ENCODE measurements at places on chromosomes 5 and 9.

- no peak for DNase-seq
Measured at GRCh38 chr9:119052339-119053030, 316.8 kb downstream of the BRINP1 start.

GRCh38 chr9:135901826-135902225 lies 5.5 kb downstream of the CAMSAP1 start:
- no peak for DNase-seq

DNA sequence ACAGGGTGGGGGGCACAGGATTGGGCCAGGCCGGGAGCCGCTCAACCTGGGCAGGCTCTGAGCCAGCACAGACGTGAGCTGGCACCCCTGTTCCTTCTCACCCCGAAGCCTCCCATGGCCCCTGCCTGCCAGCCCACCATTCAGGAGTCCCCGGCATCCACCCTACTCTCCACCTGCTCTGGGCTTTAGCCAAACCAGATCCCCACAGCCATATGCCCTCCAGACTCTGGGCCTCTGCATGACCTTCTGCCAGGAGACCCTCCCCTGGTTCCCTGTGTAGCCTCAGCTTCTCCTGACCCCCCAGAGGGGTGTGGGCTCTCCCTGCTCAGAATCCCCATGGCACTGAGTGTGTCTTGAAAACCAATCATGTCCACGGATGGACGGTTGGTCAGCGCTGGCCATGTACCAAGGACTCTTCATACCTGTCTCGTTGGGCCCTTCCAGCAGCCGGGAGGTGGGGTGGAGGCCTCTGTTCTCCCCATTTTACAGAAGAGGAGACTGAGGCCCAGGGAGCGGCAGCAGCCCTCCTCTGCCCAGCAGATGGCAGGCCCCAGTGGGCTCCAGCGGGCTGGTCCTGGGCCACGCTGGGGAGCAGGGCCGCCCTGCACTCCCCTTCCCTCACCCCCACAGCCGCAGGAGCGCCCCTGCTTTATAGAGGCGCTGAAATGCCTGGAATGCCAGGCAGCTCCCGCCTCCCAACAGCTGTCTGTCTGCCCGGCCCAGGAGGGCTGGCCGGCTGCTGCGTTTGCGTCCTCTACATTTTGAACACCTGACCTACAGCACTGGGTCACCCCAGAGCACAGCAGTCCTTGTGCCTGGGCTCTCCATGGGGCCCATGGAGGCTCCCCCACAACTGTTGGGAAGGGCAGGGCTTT lies 3.5 kb upstream of the MYMK start:
- no peak for DNase-seq

DNA sequence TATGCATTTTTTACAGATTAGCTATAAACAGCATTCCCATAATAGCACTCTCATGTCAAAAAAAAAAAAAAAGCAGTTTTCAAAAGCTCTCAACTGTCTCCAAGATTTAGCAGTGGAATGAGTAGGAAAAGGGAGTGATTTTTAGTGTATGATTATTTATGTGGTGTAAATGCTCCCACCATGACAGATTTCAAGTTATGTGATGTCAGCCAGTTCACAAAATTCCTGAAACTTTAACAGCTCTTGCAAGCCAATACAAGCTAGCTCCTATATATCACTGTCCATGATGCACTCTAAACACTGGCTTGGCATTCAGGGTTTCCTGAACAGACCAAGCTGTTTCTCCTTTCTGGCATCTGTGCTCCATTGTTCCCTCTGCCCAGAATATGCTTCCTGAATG lies 7.9 kb upstream of the ANKDD1B start:
- DNase-seq = no peak

DNA sequence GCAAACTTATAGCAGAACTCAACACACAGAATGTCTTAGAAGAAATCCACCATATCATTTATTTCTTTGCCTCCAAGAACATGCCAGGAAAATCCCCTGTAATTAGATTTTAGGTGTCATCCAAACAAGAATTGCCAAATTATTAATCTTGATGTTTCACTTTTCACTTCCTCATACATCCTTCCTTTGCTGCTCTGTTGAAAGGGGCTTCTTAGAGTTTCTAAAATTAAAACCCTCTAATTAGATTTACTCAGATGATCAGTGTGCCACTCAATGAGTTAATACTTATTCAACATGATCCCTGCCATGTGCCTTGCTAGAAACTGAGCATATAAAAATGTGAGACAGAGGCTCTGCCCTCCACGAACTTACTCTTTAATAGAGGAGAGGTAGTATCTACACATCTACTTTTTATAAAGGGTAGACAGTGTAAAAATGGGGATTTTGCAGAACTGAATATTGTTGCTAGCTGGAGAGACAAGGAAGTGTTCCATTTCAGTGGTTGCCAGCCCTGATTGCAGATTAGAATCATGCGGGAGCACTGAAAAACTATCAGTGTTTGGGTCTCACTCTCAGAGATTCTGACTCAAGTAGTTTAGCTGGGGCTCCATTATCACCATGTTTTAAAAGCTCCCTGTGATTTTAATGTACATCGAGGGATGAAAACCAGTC lies 498.4 kb downstream of the TLE4 start:
- DNase-seq = no peak

GRCh38 chr5:156560002-156560401 lies 233.0 kb downstream of the SGCD start:
- no peak for DNase-seq

DNA sequence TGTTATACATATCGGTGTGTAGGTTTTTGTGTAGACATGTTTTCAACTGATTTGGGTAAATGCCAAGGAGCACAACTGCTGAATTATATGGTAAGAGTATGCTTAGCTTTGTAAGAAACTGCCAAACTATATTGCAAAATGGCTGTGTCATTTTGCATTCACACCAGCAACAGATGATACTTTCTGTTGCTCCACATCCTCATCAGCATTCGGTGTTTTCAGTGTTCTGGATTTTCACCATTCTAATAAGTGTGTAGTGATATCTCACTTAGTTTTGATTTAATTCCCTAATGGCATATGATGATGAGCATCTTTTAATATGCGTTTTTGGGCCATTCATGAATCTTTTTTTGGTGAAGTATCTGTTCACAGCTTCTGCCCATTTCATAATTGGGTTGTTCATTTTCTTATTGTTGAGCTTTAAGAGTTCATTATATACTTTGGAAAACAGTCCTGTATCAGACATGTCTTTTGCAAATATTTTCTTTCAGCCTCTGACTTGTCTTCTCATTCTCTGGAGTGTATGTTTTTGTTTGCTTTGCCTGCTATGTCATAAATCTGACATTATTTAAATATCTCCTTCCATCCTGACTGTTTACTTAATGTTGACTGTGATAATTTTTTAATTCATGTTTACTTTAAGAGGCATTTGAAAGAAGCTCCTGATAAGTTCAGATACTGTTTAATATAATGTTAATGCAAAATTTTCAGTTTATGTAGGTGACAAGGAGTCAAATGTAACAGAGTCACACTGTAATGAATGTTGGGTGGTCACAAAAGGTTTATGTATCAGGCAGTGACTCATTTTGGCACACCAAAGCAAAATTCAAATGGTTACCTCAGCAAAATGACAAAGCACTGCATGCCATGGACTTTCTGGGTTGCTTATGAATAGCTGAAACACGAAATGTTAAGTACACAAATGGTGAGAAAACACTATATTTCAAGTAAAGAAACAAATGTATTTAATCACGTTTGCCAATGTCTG lies 181.1 kb upstream of the DAB2 start:
- DNase-seq = no peak

DNA sequence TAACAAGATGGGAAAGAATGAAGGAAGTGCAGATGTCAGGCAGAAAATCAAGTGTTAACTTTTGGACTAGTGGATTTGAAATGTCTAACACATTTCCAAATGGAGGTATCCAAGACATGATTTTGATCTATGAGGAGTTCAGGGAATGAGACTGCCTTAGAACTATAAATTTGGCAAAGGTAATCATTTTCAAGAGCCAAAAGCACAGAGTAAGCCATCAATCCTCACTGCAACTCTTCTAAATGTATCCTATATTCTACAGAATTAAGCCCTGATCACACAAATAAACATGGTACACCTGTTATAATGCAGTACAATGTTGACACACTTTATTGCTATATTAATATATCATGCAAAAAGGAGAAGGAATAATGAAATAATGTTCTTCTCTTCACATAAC lies 55.6 kb downstream of the SETX start:
- no peak for DNase-seq

DNA sequence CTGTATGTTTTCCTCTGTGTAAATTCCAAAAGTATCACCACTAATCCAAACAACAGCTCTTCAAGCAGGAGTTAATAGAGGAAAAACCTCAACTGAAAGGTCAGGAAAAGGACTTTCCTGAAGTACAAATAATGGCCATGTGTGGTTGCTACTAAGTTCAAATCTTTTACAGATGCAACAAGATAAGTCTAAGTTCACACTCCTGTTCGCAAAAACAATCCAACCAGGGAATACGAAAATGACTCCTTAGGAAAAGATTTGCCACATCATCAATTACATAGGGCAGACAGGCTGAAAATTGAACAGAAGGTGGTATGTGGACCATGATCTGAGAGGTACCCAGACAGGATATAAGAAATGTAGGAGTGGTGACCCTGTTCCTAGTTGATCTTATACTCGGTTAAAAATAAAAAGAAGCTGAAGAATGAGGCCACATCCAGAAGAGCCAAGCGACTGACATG lies 210.2 kb downstream of the TSSK1B start:
- no peak for DNase-seq

DNA sequence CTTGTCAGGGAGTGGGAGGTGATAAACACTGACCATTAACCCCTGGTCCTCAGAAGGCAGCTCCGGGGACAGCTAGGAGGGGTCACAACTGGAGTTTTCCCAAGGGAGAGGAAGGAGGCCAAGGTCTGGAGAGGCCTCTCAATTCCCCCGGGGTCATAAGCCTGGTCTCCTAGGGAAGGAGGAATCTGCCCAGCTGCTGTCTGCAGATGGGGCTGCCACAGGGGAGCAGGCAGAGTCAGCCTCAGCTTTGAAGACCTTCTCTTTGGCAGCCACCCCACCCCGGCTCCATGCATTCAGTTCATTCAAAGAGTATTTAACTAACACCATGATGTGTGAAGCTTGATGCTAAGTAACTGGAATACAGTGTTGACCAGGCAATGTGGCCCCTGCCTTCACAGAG lies 74.6 kb upstream of the HSPA9 start:
- DNase-seq = no peak
